ENCODE measurements at places on chromosomes 5 and 9. TPM values are rescaled to one million over a fixed set of nuclear protein-coding genes. Genes with fewer than 3 reads are reported as not detected.

The KCNMB1 gene
- total RNA-seq, result 0.14 TPM

The DDX4 gene
- total RNA-seq, result not detected

The FOXI1 gene
- total RNA-seq, result not detected

The TGFBI gene
- total RNA-seq, result 1,862 TPM

The DBH gene
- not detected for total RNA-seq

The NR4A3 gene
- total RNA-seq, result 3.6 TPM

The WNT8A gene
- not detected for total RNA-seq

The RELL2 gene
- total RNA-seq, result 12.9 TPM

The PRR16 gene
- 9.1 TPM for total RNA-seq

The RPS14 gene
- total RNA-seq, result 2,054 TPM

The STARD4 gene
- 68.5 TPM for total RNA-seq

The DIPK1B gene
- total RNA-seq, result 23.2 TPM

The FAM151B gene
- total RNA-seq, result 2.9 TPM

Measured in astrocyte (in vitro differentiated cells and primary cell).